ENCODE measurements at places on chromosomes 1 and 21.

DNA sequence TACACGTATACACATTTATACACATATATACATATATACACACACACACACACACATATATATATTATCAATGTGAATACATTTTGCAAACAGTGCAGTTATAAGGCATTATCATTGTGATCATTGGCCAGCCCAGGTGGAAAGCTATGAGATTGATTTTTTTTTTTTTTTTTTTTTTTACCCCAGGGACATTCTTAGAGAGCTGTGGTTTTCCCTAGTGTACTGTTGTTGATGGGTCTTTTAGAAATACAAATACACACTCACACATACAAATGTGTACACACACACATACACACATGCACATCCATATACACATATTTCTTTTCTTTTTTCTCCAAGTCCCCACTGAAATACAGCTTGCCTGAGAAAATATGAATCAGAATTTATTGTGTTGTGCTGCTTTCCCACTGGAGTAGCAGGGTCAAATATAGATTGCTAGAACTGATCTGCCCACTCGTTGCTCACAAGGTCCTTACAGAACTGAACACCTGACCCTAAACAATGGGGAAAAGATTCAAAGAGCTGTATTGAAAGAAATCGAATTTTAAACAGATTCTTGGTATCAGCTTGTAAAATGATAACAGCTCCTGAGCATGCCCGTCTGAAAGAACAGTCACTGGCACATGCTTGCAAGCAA is 325.6 kb downstream of the OMA1 start:
- DNase-seq: no peak

DNA sequence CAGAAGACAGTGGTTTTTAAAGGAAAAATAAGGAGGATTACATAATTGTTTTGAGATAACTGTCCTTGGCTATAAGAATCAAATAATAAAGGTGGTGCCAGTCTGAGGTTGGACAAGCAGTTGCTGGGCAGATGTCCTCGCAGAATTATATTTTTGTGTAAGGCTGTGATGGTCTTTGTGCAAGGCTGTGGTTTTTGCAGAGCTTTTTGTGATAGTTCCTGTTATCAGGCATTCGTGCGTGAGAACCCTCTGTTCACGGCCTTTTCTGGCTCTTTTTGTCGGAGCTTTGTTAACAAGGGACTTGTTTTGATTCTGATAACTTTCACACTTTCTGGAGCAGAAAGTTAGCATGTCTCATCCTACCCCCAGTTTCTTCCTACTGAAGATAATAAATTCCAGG is 33.4 kb downstream of the SH3BP5L start:
- no peak for DNase-seq

DNA sequence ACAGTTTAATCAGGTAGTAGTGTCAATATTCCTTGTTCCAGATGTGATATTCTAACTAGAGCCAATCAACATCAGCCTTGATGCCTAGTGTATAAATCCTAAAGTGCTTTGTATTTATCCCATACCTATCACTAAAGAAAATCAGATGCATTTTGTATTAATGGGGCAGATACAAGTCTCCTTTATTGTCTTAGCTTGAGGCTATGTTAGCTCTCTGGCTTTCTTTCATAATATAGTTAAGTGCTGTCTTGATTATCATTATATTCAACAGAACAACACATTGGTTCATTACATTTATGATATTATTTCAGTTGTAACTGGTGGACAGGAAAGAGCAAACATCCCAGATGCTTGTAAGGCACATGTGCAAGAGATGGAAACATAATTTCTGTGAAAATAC is 338.8 kb downstream of the PLA2G4A start:
- no peak for DNase-seq

- DNase-seq: no peak
Observed at GRCh38 chr1:4778056-4778455, 123.6 kb downstream of the AJAP1 start.

GRCh38 chr1:245336149-245336983 is 181.6 kb downstream of the KIF26B start:
- no peak for DNase-seq

Measured in activated CD8-positive, alpha-beta memory T cell treated with anti-CD3 and anti-CD28 coated beads, Interleukin-2, amount 10 ng/mL, durations not matched to agents 7 days and 5 days (primary cell).